ENCODE measurements at places on chromosomes 13 and 19.

DNA sequence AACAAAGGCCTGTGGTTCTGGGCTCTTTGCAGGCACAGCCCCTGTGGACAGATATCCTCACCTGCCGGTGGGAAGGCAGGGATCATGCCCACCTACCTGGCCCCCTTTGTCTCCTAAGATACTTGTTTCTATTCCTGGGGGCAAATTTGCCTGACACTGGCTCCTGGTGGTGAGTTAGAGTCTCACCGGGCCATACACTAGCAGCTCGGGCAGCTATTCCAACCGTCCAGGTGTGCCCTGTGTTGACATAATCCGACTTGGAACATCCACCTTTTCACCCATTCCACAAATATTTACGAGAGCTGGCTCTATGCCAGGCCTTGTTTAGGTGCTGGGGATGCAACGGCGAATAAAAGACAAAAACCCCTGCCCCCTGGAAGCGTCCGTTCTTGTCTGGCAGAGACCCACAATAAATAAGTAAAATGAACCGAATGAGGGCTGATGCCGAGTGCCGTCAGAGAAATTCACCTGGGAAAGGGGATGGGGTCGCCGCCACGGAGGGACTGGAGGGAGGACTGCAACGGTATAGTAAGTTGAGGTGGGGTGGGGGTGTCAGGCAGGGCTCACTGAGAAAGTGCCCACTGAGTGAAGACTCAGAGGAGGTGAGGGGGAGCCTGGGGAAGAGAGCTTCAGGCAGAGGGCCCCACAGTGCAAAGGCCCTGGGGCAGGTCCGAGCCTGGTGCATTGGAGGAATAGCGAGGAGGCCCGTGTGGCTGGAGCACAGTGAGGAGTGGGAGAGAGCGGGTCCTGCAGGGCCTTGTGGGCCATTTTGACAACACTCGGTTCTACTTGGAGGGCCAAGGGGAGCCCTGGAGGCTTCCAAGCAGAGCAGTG lies 43.2 kb upstream of the RANBP3 start:
- DNase-seq, result no peak

DNA sequence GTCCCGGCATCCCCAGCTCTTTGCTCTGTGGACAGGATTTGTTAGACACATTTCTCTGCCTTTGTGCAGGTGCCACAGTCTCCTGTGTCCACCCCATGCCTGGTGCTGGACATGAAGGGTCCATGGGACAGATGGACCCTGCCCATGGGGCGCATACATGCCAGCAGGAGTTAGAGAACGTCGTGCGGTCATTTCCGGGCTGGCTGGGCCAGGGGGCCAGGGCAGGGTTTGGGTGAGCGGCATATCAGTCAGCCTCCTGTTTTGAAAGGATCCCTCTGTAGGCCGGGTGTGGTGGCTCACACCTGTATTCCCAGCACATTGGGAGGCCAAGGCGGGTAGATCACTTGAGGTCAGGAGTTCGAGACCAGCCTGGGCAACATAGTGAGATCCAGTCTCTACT lies 11.0 kb downstream of the KLHL26 start:
- DNase-seq, result no peak

DNA sequence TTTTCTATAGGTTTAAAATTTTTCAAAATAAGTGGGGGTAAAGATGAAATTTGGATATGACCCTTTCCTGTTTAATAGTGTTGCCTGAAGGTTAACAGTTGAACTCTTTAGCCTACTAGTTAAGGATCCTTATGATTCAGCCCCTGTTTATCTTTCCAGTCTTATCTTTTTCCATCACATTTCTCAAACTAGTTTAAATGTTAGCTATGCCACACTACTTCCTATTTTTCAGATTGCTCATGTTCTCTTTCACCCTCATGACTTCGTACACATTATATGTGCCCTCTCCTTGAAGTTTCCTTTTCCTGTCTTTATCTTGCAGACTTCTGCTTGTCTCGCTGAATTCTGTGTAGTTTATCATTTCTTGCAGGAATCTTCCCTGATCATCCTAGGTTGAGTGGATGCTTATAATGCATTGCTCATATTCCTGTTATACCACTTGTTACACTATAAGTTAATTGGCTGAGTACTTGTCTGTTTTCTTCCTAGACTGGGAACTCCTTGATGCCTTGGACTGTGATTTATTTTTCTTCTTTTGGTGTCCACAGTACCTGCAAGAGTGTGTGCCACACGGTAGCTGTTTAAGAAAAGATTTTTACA lies 86.7 kb downstream of the FNDC3A start:
- no peak for DNase-seq

GRCh38 chr13:105452895-105453294 lies 1082.6 kb downstream of the EFNB2 start:
- DNase-seq, result no peak

DNA sequence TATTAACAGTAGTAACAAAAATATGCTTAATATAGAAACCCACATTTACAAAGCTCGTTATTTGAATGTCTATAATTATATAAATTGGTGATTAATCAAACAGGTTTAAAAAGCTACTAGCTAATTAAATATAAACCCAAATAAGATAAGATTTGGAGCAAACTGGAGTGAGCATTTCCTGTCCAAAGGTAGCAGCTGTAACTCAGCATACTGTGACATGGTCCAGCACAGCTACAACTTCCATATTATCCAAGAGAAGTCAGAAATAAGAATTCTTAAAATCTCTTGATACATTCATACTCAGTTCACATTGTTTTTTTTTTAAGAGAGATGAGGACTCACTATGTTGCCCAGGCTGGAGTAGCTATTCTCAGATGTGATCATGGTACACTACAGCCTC lies 8.5 kb downstream of the MTRF1 start:
- no peak for DNase-seq

- no peak for DNase-seq
Measured at GRCh38 chr19:41870401-41870873, 6.6 kb upstream of the CD79A start.

DNA sequence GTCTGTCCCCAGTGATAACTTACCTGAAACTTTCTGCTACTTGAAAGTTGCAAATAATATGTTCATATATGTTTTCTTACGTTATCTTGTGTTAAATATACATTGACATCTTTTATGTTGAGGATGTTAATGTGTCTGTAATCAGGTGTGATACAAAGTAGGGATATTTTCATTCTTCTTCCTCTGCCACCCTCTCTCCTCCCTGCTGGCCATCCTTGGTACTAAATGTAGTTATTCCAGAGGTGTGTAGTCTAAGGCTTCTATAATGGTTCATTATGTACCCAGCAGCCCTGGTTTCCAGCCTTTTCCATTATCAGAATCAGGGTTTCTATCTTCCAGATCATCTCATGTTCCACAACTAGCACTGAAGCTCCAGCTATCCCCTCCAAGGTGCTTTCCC lies 606.7 kb upstream of the KLHL1 start:
- no peak for DNase-seq

GRCh38 chr13:32045982-32046785 lies 14.6 kb downstream of the FRY start:
- DNase-seq, result no peak

DNA sequence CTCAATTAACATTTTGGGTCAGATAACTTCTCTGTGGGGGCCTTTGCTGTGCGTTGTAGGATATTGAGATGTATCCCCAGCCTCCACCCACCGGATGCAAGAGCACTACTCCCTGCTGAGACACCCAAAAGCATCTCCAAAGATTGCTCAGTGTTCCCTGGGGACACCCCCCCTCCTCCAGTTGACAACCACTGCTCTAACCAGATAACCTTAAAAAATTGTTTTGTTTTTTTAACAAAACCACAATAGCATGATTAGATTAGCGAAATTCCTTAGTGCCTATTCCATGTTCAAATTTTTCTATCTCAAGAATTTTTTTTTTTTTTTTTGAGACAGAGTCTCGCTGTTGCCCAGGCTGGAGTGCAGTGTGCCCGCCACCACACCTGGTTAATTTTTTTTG lies 2.6 kb upstream of the EPN1 start:
- DNase-seq, result no peak

GRCh38 chr19:28134311-28134710 lies 1078.6 kb downstream of the UQCRFS1 start:
- DNase-seq, result no peak

DNA sequence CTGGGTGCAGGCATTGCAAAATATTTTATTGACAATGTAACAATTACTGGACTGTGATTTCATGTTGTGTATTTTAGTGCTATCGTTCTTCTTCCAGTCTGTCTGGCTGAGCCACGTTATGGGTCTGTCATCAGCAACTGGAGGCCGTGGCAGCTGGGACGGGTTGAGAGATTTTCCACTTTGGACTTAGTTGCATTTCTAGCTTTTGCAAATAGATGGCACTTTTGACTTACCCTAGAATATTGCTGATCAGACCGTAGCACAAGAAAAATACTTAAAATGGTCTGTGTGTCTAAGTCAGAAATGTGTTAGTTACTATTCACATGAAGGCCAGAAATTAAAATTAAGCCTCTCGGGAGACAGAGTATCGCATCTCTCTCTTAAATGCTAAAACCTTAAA lies 211.1 kb downstream of the TEX29 start:
- DNase-seq, result no peak

DNA sequence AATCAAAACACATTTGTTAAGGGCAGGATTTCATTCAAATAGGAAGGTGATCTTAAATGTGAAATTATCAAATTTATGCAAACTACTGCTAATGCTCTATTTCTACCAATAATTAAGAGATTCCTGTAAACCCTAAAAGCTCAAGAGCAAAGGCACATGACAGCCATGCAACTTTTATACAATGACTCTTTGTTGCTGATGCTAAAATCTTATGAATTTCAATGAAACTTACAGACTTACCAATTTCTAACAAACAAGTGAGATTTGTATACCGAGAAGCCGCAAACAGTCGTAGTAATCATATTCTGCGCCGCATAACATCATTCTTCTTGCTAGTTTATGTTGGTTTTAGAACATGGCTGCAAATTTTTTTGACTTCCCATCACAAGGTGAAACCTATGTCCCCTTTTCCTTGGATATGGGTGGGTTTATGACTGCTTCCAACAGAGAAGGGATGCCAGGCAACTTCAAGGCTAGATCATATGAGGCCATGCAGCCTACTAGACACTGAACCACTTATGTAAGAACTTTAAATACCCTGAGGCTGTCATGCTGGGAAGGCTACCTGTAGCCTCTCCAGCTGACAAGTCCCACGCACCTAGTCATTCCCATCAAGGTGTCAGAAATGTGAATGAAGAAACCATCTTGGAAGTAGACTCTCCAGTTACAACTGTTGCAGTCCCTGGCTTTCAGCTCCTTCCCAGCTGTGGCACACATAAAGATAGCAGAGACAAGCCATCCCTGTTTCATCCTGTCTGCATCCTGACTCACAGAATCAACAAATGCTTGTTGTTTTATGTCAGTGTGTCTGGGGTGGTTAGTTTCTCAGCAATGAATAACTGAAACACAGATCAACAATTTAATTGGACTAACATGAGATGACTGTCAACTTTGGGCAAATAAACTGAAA lies 42.0 kb downstream of the LNX2 start:
- DNase-seq, result no peak

GRCh38 chr19:18091217-18091608 lies 4.5 kb upstream of the IL12RB1 start:
- peak; percentile 84 for DNase-seq

DNA sequence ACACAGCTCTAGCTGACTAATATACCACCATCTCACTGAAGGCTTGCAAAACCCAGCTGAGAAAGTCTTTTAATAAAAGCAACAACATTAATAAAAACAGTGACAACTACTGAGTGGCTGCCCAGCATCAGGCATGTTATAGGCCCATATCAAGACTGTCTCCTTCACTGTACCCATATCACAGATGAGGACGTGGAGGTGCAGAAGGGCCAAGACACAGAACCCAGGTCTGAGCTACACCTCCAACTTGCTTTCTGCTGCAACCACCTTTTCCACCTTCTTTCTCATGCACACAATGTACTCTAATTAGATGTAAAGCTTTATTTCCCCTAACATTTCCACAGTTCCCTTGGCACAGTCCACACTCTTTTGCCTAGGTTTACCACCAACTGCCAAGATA lies 10.7 kb upstream of the MED26 start:
- DNase-seq, result no peak

- DNase-seq, result no peak
Measured at GRCh38 chr19:20969898-20970297, 46.8 kb downstream of the ZNF85 start.

DNA sequence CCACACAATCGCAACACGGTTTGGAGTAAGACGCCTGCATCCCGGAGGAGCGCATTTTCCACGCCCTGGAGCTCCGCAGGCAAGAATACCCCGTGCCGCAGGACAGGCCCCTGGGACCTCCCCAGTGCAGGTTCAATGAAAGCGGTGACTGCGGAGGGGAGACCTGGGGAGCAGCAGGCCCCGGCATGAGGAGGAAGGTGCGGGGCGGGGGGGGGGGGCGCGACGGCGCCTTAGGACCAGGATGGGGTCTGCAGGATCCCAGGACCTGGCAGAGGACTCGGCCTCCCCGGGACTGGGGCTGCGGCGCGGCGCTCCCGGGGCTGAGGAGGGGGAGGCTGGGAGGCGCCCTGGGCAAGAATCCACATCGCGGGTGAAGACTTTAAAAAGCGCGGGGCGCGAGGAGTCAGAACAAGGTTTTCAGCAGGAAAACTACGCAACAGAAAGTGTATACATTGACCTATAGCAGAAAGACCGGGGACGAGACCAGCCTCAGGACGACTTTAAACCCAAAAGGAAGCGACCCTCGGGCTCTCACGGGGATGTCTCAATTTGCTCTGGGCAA lies 432 bp downstream of the ZNF611 start:
- DNase-seq, result no peak

DNA sequence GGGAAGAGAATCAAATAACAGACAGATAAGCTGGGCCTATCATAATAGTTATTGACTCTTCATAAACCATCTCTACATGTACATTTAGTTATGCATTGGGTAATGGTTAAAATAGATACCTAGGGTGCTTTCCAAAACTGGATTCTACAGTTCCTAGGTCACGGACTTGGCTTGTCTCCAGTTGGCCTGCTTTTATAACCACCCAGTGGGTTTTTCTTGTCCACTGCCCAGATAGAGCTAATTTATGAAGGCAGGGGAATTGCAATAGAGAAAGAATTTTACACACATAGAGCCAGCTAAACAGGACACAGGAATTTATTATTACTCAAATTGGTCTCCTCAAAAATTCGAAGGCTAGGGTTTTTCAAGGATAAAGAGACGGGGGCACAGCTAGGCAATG lies 97.3 kb downstream of the FAM216B start:
- no peak for DNase-seq

Measured in activated CD8-positive, alpha-beta memory T cell treated with anti-CD3 and anti-CD28 coated beads, Interleukin-2, amount 50 U/mL, for 4 hours (primary cell).